ENCODE measurements at places on chromosomes 6 and 20.

GRCh38 chr6:161200610-161201370, 73.1 kb downstream of the AGPAT4 start:
- no peak for DNase-seq

GRCh38 chr6:3282476-3283236, 23.9 kb downstream of the PSMG4 start:
- no peak for DNase-seq

DNA sequence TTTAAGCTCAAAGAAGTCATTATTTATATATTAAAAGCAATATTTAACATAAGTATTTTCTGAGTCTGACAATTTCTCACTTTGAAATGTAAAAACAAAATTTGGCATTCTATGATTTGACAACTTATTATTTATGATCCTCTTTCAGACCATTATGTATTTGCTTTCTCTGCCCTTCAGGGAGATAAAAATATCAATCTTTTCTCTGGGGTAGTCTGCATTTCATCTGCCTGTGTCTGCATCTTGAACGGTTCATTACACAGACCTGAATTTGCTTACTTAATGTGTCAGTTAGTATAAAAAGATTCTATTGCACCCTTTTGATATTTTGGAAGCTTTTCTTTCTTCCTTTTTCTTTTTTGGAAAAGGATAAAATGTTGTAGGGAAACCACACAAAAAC, 354.0 kb upstream of the RGS17 start:
- DNase-seq = no peak

DNA sequence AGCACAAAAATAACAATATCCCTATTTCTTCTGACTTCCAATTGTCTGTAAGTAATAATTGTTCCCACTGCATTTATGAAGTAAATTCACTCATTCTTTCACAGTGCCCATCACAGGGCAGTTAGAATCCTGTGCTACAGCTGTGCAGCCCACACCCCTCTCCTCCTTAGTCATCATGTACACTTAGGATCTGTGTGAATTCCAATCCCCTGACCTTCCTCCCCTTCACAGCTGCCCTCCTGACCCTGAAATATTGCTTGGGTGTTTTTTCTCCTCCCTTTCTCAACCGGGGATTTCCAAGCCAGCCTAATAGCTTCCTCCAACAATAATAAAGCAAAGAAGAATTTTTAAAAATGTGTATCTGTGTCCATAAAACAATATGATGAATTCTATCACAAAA, 91.5 kb upstream of the BEND6 start:
- DNase-seq = no peak

- no peak for DNase-seq
These were observed at the start of gene CNKSR3 for GRCh38 chr6:154510144-154510905. Gene CNKSR3, minus strand, starts transcription at chr6:154510685. Its CDS starts 571 bp downstream, at chr6:154510114.

GRCh38 chr6:144662812-144663365, 377.8 kb downstream of the UTRN start:
- no peak for DNase-seq

GRCh38 chr20:9353180-9353915, 161.0 kb upstream of the LAMP5 start:
- no peak for DNase-seq

DNA sequence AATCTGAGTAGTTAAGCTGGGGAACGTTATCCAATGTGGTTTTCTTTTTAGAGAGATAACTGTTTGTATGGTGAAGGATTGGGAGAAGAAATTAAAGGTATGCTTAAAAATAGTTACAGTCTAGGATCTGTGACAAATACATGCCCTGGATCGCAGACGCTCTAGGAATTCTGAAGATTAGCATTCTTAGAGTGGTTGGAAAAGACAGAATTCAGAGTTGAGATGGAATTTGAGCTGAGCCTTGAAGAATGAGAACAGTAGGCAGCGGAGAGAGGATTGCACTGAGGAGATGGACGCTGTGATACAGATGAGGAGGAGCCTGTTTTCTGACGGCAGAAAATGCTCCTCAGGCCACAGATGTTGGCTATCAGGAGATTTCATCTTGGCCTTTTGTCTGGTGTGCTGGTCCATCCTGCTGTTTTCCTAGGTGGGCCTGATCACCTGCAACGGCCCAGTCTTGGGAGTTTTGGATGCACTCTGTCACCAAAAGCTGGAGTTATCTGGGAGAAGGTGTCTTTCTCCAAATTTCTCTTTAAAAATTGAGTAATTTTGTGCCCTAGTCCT, 48.3 kb upstream of the KIF25 start:
- DNase-seq = no peak

DNA sequence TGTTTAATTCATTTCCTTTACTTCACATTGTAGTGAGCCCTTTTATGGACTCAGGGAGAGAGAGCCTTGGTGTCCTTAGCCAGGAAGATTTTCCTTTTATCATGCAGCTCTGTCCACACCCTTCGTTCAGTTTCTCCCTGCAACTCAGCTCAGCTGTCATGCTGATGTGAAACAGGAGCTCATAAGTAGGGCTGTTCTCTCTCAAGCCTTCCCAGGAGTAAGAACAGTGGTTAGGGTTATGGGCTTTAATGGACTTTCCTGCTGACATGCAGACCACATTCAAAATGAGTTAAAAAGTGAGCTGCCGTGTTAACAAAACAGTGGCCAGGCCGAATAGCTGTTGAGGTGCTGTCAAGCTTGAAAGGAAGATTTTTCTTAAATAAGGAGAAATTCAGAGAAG, 104.1 kb downstream of the BCKDHB start:
- DNase-seq = no peak

DNA sequence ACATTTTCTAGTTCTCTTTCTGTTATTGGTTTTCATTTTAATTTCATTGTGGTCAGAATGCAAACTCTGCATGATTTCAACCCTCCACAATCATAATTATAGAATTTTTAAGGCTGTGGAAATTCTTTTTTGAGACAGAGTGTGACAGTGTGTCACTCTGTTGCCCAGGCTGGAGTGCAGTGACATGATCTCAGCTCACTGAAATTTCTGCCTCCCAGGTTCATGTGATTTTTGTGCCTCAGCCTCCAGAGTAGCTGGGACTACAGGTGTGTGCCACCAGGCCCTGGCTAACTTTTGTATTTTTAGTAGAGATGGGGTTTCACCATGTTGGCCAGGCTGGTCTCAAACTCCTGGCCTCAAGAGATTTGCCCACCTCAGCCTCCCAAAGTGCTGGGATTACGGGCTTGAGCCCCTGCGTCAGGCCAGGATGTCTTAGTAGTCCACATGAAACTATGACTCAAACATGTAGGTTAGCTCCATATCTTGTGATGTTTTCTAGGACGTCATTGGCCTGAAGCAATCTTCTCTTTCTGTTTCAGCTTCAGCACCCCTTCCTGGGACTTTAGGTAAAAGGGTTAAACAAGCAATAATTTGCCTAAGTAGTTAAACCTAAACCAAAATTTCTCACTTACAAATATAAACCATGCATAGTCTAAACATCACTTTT, 47.4 kb upstream of the SAMD3 start:
- DNase-seq = no peak

DNA sequence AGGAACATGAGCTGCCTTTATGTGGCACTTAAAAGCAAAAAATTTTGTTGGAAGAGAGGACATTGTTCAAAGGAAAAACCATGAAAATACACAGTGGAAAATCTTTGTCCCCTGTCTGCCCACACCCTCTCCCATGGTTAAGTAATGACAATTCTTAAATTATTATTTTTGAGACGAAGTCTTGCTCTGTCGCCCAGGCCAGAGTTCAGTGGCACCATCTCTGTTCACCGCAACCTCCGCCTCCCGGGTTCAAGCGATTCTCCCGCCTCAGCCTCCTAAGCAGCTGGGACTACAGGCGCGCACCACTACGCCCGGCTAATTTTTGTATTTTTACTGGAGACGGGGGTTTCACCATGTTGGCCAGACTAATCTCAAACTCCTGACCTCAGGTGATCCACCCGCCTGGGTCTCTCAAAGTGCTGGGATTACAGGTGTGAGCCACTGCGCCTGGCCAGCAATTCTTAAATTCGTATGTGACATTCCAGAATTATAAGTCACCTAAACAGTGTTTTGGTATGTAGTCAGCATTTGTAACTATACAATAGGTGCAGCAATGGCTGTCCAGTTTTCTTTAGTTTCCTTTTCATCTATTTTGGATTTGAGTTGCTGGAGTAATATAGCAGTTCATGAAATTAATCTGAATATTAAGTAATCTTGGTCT, 636 bp upstream of the SSR1 start:
- DNase-seq = no peak

DNA sequence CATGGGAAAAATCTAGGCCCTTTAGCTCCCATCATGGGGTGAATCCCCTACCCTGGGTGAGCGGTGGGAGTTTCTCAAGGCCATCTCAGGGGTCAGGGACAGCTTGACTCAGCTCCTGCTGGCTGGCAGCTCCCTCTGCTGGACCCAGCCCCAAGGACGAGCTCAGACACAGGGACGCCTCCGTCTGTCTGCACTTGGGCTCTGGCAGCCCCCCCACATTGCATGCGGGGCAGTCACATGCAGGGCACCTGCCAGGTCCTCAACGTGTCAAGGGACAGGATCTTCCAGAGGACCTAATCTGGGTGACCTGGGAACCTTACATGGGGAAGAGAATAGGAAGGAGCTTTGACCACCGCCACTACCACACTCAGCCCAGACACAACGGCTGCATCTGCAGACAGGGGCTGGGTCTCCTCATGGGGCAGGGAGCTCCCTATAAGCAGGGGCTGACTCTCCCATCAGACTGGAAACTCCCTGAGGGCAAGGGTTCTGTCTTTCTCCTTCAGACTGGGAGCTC, 173.4 kb downstream of the MRPL14 start:
- DNase-seq = no peak

DNA sequence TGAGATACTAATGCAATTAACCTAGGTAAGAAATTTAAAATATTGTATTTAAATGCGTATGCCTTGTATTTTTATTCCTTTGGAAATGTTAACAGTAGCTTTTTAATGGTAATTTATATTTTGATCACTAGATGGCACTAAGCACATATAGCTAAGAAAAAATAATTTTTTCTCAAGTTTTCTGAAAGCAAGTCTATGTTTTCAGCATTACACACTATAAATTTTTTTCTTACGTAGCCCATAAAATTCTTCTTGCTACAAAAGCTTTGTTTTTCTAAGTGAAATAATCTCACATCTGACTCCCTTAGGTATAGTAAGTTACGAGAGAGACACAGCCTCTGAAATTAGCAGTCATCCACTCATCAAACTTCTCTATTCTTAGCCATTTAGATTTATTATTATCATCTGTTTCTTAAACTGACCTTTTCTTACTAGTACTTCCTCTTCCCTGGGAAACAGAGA, 35.7 kb downstream of the TSPYL4 start:
- no peak for DNase-seq

- no peak for DNase-seq
These were observed 1.7 kb downstream of the MUCL3 start for GRCh38 chr6:30942338-30943060.

- DNase-seq = no peak
These were observed 42.2 kb upstream of the DACT2 start for GRCh38 chr6:168361766-168362165.

DNA sequence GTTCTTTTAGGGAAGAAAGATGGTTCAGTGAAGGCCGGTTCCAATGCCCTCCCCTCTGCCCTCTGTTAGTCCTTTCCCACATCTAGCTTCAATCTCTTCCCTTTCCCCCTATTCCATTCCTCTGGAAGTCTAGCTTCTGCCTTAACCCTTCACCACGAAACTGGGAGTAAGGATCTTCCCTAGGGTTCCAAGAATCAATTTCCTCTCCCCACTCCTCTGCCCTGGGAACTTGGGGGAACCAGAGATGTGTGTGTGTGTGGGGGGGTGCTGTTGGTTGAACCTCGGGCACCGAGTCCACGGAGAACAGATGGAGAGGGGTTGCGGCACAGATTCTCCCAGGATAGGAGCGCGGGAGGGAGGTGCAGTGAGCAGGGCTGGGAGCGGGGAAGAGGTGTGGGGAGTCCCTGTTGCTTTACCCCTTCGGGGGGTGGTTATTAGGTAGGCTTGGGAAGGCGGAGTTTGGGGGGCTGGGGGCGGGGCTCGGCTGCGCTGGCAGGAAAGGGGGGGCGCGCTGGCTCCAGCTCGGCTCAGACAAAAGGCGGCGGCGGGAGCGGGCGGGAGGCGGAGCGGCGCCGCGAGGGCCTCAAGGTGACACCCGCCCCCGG, at the start of gene TMEM151B:
Gene TMEM151B (plus strand): TSS at position 530 of the 605 bp plus-strand sequence. CDS start 293 bp downstream, outside the sequence.
- no peak for DNase-seq

DNA sequence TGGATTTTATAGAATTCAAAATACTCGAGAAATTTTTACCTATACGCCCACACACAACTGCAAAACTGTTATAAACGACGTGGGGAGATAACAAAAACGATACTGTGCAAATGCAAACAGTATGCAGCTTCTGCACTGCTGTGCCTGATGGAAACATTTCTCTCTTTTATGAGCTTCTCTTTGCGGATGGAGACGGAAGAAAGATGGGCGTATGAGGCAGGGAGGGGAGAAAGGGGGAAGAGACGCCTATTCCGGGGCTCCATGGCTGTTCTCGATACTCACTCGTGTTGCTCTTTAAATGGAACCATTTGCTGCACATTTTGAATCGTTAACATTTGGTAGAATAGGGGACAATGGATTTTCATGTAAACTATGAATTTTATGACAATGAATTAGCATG, 69.1 kb upstream of the EXOC2 start:
- no peak for DNase-seq

GRCh38 chr20:1171461-1172093, 13.2 kb downstream of the TMEM74B start:
- DNase-seq = no peak

DNA sequence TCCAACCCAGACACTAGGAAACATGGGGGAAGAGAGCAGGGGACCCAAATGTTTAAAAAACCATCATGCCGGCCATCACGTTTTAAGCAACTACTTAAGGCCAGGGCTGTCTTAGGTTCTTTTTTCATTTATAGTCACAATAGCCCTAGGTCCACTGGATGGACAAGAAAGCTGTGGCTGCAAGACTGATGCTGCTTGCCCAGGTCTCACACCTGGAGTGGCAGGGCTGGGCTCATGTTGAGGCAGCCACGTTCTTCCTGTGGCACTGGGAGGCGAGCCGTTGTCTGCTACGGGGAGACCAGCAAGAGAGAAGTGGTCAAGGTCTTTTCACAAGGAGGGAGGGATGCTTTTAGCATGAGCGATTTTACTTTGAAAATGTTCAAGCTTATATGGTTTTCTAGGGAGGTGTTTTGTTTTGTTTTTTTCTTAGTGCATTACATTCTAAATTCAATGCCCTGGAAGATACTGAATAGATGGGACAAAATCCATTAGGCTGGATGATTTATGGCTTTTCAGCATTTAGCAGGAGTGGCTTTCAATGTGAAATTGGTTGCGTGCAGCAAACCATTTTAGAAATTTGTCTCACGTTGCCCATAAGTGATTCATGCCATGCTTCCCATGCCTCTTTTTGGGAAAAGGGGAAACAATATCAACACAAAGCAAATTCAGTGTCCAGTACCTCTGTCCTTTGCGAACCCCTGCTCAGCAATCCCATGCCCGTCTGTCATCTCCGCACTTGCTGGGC, 106.6 kb upstream of the SNX9 start:
- DNase-seq = no peak

DNA sequence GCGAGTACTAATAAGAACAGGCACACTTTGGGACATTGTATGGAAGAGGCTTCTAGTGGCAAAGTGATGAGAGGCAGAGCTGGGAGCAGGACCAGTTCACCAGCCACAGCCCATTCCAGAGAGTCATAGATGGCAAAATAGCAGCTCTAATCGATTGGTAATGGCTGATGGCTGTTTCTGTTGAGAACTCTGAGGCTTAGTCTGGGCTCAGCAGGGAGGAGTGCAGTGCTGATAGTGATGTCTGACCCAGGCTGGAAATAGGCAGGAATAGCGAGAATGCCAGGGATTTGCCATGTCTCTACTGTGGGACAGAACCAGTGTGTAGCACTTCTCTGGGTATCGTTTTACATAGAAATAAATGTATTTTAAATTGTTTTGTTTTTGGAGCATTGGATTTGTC, 620.0 kb upstream of the FLRT3 start:
- DNase-seq = no peak
